Smooth muscle cell of the brain vasculature (primary cell): ENCODE measurements at places on chromosomes 1 and 21.

- DNase-seq: no peak
Measured at GRCh38 chr1:82161700-82162141, 361.0 kb downstream of the ADGRL2 start.

DNA sequence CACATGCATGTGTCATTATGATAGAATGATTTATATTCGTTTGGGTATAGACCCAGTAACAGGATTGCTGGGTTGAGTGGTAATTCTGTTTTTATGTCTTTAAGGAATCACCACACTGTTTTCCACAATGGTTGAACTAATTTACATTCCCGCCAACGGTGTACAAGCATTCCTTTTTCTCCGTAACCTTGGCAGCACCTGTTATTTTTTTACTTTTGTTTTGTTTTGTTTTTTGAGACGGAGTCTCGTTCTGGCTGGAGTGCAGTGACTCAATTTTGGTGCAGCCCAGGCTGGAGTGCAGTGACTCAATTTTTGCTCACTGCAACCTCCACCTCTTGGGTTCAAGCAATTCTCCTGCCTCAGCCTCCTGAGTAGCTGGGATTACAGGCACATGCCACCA, 8.5 kb upstream of the S100B start:
- DNase-seq: no peak

- no peak for DNase-seq
Measured at GRCh38 chr1:8814865-8815264, 2.6 kb downstream of the RERE start.

DNA sequence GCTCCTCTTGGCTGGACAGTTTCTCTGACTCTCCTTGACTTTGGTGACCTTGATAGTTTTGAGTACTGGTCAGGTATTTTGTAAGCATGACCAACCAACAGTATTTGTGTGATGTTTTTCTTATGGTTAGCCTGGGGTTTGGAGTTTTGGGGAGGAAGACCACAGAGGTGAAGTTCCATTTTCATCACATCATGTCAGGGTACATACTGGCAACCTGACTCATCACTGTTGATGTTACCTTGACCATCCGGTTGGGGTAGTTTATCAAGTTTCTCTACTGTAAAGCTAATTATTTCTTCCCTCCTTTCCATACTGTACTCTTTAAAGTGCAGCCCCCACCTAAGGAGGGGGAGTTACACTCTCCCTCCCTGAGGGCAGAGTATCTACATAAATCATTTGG, 13.4 kb downstream of the OSCP1 start:
- no peak for DNase-seq

DNA sequence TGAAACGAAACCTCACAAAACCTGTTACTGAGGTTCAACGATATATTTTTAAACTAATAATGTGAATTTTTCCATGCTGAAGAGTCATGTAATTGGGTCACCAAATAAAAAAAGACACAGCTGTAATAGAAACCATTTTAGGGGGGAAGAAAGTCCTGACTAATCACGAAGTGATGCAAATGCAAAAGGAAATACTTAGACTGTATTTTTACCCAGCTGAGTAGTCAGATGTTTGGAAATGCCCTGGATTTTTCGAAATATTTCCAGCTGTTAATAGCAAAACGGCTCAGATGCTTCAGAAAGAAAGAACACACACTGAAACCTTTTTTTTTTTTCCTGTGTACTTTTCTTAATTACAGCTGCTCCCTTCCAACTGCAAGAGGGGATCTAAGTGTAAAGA, 210.3 kb downstream of the SETD4 start:
- no peak for DNase-seq

DNA sequence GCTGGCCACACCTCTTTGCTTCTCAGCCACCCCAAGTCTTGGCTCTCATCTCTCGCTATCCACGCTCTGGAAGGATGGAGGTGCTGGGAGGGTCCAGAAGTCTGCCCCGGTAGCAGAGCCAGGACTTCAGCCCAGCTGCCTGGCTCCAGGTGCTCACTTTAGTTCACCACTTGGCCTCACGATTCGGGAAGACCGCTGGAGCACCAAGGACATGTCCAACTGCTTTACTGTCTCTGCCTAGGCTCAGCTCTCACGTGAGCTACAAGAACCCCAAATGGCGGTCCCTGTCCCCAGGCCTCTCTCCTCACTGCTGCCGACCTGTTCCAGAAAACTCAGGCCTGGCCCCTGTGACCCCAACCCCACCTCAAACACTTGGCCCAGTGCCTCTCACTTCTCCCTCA, 3.4 kb downstream of the TRIM11 start:
- DNase-seq: no peak
